Tibial nerve (tissue), 4 donors: ENCODE measurements at places on chromosomes 7 and 10. TPM values are rescaled to one million over a fixed set of nuclear protein-coding genes. Genes with fewer than 3 reads are reported as not detected.

The JAKMIP3 gene
- 0.90 TPM for total RNA-seq

The PRSS37 gene
- not detected for total RNA-seq

The DNAJC2 gene
- 22.8 TPM for total RNA-seq

The ADARB2 gene
- total RNA-seq = 18.0 TPM

The SPDYE1 gene
- not detected for total RNA-seq

The SRRM3 gene
- total RNA-seq = 0.22 TPM

The ECHDC3 gene
- 48.6 TPM for total RNA-seq

The ZNF804B gene
- not detected for total RNA-seq

The CDHR3 gene
- total RNA-seq = 6.1 TPM

The STRA8 gene
- not detected for total RNA-seq

The CLDN3 gene
- not detected for total RNA-seq

The RNF148 gene
- total RNA-seq = 1.5 TPM

The FBXL13 gene
- total RNA-seq = 3.5 TPM

The KLF14 gene
- 1.5 TPM for total RNA-seq

The OR6V1 gene
- not detected for total RNA-seq

The TLL2 gene
- 1.1 TPM for total RNA-seq

The IFIT1B gene
- not detected for total RNA-seq

The ATRNL1 gene
- total RNA-seq = 2.0 TPM

The TMEM229A gene
- total RNA-seq = not detected

The FGFR2 gene
- 9.4 TPM for total RNA-seq

The IFIT2 gene
- total RNA-seq = 6.3 TPM

The GJC3 gene
- total RNA-seq = 11.7 TPM

The ACTL6B gene
- not detected for total RNA-seq

The SNCG gene
- 213 TPM for total RNA-seq

The WDR86 gene
- 139 TPM for total RNA-seq

The STOX1 gene
- 5.7 TPM for total RNA-seq

The C10orf53 gene
- total RNA-seq = not detected

The ACSM6 gene
- total RNA-seq = not detected

The GARIN1A gene
- 0.63 TPM for total RNA-seq
